Brain pericyte (primary cell): ENCODE measurements at places on chromosomes 2 and 18.

DNA sequence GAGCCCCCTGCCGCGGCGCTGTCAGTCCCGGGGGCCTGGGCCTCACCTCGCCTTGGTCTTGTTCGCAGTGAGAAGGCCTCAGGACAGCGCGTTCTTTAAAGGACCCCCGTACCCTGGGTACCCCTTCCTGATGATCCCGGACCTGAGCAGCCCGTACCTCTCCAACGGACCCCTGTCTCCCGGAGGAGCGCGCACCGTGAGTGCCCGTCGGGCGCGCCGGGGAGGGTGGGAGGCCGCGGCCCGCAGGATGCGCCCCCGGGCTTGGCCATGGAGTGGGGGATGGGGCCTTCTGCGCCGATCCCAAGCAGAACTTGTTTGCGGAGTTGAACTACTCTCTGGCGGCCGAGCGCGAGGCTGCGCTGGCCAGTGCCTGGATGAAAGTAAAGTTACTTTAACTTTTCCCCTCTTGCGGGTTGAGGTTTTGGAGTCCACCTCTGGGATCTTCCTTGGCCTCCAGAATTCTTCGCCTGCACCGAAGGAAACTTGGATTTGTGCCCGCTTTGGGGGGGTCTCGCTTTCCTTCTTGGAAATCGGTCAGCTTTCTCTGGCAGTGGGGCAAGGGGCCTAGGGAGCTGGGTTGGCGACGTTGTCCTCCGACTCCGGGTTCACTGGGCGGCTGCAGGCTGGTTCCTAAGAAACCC lies 1.2 kb downstream of the TCF7L1 start:
- no peak for DNase-seq

DNA sequence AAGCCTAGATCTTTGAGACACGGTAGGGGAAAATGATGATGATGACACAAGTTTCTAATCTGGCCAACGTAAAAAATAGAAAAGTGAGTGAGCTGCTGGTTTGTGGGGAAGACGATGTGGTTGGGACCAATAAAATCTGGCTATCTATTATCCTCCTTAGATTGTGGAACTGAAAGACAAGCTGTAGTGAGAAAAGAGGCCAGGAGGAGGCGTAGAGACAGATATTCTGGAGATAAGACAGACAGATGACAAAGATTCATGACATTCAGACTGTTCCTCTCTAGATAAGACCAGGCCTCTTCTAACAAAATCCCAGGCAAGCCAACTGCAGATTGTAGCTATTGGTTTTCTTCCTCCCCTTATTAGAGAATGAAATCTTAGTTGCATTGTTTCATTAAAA lies 376.3 kb upstream of the UBE2E3 start:
- DNase-seq, result no peak

DNA sequence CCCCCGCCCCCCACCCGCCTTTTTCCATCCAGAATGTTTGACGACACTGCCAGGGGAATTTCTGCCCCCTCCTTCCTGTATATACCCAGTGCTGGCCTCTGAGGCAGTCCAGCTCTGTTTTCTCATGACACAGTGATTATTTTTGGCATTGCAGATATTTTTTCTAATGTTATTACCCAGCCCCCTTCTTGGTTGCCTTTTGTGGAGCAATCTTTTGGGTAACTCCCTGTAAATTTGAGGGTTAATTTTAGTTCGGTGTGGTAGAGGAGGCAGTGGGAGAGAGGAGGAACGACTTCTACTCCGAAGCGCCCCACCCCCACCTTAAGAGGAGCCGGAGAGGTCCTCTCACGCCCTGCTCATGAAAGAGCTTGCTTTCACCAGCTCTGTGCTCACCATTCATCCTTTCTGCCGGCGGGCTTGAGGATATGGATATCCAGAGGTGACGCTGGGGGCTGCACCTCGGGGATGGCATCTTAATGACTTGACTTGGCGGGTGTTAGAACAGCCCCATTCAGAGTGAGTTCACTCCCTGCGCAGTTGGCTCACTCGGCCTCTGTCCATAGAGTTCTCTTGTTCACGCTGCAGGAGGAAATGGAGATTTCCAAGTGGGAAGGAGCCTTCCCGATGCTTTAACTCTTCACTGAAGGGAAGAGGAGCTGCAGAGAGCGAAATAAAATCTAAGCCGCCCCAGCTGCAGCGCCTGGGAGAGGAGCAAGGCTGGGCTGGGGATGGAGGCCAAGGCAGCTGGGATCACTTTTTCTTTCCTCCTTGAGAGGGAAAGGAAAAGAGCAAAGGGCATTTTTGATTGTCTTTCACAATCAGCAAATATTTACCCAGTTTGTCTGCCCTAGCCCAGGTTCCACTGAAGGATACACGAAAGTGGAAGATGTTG lies 38.4 kb downstream of the EPAS1 start:
- DNase-seq, result peak; percentile 50

DNA sequence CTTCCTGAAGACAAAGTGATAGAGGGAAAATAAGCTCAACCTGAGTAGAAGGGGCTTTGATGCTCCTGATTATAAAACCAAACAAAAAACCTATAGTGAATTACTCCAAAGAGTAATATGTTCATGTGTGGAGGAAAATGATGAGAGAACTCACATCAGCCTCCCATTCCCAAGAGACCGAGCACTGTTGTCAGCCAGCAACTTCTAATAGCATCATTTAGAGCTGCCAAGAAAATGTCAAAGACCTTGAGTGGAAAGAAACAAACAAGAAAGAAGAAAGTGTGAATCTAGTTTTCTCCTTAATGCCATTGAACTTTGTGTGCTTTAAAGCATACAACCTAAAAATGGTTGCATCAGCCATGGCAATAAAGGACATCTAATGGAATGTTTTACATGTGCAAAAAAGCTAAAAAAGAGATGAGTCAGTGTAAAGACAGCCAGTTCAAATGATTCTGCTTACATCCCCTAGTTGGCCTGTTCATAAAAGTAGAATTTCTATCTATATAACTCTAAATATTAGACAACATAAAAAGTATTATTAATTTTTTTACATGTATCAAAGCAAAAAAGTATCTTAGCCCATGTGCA lies 1066.2 kb downstream of the TDRD15 start:
- no peak for DNase-seq

DNA sequence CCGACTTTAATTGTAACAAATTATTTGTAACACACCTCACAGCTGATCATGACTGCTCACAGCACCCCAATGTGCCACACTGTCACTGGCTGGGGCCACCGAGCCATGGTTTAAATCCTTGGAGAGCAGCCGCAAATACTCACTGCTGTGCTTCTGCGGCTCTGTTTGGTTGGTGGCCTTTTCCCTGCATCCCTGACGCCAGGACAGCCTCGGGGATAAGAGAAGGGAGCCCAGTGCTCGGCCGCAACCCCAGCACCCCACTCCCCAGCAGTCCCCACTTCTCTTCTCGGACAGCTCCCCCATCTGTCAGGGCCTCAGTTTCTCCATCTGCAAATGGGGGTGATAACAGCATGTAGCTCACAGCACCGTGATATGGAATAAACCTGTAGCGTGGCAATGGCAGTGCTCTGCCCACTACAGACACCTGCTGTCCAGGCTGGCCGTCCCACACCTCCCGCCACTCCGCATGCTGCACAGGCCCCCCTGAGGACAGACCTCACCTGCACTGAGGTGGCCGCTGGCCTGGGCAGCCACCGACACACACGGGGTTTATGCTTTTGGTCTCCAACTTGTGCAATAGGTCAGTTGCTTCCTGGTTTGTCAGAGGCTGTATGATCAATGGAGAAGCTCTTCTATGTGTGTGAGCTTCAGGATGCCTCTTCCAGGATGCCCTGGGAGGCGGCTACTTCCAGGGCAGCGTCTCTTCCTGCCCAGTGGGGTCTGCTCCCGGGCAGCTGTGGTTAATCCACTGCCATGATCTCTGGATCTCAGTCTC lies 87.1 kb downstream of the NDUFA10 start:
- DNase-seq, result no peak

GRCh38 chr18:51182824-51183223 lies 14.7 kb downstream of the MEX3C start:
- no peak for DNase-seq

DNA sequence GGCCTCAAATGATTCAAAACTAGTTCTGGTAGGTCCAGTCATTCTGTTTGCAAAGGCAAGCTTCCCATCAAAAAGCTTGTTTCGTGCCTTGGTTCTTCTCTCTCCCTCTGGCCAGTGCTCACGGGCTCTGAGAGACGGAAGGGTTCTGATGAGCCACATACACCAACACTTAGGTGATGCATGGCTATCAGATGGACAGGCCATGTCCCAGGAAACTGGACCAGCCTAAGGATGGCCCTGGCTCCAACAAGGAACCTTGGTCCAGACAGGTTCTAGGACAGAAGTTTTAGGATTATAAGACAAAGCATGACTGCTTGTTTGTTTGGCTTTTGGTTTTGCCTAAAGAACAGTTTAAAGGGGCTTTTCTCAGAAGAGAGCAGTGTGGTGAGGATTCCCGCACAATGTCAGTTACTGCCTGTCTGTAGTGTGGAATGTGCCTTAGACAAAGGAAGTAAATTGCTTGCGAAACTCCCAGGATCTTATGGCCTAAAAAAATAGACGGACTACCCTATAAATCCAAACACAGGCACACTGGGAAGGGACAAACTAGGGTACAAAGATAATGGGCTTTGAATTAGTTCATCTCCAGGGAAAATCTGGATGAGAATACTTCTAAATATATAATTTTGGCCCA lies 10.3 kb downstream of the CYP1B1 start:
- no peak for DNase-seq

GRCh38 chr2:173858291-173858731 lies 106.9 kb downstream of the SP3 start:
- no peak for DNase-seq

GRCh38 chr18:60981682-60982328 lies 351.4 kb upstream of the CDH20 start:
- DNase-seq, result no peak

DNA sequence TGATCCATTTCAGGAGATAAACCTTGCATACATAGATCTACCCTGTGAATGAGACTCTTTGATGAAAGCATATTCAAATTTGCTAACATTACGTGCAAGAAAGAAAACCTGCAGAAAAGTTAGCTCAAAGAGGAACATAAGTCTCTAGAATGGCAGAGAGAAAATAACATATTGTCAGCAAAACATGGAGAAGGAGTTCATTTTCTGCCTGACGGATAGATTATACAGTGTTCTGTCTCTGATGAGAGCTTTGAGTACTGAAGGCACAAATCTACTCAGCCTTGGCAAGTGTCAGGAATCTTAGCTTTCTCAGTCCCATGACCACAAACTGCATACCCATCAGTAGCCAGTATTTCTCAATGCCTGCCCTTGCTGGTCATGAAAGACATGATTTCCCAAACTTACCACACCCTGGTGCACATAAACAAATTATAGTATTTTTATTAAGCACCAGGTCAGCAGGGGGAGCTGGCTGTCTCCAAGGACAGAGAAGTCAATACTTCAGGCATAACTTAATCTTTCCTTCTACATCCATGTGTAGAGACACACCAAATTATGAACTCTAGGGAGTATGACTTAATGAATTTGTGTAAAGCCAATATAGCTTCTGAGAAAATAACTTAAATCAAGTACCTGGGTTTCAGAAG lies 401.2 kb upstream of the SOX11 start:
- no peak for DNase-seq

DNA sequence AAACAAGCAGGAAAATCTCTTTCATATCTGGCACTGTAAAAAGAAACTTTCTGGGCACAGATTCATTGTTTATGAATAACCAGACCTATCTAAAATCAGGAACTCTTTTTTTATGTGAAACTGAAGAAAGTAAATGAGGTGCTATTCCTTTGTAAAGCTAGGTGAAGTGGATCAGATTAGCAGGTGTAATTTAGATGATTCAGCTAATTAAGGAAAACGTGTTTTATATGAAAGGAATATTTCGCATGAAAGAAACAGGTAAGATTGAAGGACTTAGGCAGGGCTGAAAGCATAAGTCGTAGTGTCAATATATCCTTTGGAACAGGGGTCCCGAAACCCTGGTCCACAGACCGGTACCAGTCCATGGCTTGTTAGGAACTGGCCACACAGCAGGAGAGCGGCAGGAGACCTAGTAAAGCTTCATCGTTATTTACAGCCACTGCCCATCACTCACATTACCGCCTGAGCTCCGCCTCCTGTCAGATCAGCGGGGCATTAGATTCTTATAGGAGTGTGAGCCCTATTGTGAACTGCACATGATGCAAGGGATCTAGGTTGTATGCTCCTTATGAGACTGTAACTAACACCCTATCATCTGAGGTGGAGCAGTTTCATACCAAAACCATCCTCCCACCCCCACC lies 20.3 kb upstream of the XIRP2 start:
- DNase-seq, result no peak

GRCh38 chr2:21261591-21261990 lies 137.8 kb downstream of the TDRD15 start:
- DNase-seq, result no peak

DNA sequence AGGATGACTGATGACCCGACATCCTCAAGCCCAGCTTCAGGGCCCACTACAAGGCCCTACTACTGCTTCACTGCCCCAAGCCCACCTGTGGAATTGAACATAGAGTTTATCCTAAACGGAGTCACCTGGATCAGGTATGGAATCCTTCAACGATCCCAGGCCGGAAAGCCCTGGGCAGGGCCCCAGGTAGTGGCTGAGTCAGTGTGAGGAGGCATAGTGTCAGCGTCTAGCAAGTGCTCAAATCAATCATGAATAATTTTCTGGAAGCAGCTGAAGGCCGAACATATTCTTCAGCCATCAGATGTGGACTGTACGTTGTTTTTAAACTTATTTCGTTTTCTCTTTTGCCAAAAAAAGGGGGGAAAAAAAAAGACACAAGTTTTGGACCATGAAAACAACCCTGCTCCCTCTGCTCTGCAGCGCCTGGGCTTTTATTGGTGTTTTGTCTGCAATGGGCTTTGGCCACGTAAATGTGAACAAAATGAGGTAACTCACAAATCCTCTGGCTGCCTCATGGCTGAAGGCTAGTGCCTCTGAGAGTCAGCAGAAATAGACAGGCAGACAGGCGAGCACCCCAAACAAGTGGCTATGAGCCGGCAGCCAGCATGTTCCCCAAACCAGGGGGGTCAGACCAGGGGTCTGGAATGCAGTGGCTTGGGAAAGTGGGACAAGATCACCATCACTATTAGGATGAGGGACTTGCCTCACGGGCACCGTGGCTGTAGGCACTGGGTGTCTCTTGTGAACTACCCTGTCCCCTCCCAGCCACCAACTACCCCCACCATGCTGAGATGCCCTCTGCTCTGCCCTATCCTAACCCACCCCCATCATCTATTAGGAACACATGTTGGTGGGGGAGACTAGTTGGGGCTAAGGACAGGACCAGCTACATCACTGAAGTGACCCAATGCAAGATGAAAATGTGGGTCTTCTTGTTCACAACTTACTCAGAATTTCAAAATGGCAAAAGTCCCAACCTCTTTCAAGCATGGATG lies 51.4 kb downstream of the TTC32 start:
- no peak for DNase-seq

DNA sequence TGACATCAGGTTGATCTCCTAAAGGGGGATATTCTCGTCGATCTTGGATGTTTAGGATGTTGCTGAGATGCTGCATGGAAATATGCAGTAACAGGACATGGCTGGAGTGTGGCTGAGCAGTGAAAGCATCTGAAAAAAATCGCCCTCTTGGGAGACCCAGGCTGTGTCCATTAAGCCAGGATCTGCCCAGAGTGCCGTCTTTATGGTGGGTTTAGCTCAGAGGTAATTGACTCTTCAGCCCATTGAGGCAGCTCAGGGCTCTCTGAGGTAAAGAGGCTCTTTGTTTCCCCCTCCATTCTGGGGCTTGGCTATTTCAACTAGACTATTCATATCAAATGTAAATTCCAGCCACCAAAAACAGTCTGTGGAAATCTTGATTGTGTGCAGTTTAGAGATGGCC lies 26.5 kb downstream of the OSBPL6 start:
- DNase-seq, result no peak
